Left cardiac atrium (tissue), 4 donors: ENCODE measurements at places on chromosomes 5 and 9.

DNA sequence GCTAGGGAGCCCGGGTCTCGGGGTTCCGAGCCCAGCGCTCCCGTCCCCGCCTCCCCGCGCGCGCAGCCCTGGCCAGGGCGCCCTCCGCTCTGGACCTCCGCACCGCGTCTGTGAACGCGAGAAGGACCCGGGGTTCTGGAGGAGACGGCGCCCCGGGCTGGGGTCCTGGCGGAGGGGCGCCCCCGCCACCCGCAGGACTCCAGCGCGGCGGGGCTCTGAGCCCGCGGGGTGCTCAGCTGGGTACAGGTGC, 431 bp downstream of the TMOD1 start:
- no peak for DNase-seq

- DNase-seq, result peak; percentile 27
Observed at GRCh38 chr5:62093976-62094375, 212.0 kb upstream of the KIF2A start.

DNA sequence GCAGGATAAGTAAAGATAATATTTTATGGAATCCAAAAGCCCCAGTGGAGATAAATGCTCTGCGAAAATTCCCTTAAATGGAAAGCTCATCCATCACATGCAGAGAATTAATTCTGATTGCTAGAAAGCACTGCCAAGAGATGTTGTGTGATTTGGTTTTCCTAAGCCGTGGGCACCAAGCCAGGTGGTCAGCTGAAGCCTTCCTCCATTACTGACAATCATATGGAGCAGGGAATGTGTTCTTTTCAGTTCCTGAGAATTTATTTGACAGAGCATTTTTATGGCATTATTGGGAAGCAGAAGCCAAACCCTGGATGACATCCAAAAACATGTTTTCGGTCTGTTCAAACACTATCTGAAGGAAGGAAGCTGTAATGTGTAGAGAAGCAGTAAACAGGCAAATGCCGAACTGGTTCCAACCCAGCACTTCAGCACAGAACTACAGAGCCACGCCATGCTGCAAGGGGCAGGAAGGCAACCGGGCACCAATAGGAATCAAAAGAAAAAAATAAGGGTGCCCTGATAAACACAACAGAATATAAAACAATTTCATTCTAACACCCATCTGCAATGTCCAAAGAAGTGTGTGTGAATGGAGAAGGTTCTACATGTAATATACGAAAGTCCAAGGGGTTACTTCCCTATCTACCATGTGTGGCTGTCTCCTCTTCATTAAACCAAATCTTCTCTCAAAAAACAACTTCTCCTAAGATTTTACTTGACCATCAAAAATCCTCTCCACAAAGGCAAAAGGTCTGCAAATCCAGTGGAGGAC, 12.3 kb downstream of the ARSB start:
- DNase-seq, result peak; percentile 46

DNA sequence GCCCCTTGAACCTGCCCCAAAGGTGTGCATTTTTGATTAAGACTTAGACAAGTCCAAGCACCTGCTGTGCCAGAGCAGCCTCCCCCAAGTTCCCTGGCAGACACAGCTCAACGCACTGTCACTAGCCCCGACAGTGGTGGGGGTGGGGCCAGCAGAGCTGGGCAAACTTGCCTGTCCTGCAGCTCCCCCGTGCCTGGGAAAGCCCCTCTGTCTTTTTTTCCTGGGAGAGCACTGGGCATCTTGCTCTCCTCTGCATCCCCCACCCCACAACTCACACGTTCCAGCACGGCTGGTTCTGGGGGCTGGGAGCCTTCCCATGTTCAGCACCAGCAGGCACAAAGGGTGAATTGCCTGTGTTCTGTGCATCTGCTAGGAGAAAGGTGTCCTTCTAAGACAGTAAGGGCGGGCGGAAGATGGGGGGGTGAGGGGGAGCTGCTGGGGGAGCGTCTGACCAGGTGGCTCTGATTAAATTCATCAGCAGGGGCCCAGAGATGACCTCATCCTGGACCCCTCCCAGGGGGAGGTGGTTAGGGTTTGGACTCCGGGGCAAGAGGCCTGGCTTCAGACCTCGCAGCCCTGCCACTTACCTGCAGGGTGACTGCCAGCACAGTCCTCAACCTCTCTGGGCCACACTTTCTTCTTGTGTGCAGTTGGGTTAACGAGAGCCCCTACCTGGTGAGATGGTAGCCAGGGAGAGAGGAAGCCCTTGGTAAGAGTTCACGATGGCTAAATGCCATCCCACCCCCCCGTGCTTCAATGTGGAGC, 23.5 kb downstream of the HMCN2 start:
- no peak for DNase-seq

- DNase-seq, result no peak
Observed at GRCh38 chr9:105670315-105670714, 8.1 kb downstream of the TAL2 start.

- no peak for DNase-seq
Observed at GRCh38 chr5:83865579-83865978, 144.9 kb upstream of the HAPLN1 start.

DNA sequence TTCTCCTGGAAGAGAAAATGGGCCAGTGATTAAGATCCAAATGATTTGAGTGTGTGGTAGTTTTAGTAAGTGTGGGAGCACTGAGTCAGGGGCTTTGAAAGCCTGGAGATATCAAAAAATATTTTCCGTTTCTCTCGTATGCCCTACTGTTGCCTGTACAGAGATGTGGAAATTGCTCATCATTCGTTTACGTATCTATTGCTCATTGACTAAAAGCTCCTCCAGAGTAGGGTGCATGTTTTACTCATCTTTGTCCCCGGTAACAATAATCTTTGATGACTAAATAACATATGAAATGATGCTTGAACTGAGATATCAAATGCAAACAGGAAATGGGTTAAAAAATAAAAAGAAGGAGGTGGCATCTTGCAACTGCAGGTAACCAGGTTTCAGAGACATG, 114.2 kb upstream of the FST start:
- no peak for DNase-seq

DNA sequence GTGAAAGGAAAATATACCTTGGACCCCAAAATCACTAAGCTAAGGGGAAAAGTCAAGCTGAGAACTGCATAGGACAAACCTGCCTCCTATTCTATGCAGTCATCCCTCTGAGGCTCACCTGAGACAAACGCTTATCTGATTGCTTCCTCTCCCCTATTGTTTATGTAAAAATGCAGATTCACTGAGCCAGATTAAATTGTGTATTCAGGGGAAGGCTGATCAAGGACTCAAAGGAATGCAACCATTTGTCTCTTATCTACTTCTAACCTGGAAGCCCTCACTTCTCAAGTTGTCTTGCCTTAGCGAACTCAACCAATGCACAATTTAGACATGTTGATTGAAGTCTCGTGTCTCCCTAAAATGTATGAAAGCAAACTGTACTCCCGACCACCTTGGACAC, 13.3 kb downstream of the SPARC start:
- no peak for DNase-seq

DNA sequence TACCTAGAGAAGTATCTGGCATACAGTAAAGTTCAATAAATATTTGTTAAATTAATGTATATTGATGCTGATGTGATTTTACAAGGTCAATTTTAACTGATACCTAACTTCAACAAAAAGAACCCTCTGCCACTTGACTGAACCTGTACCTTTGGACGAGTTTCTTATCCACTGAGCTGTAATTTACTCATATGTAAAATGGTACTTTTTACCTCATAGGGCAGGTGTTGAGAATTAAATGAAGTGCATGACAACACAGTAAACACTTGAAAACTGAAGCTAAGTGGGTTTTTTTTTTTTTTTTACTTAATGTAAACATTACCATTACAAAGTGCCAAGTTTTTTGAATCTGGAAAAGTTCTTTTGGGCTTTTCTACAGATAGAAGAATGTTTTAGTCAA, 15.4 kb downstream of the NIPSNAP3B start:
- DNase-seq, result no peak

DNA sequence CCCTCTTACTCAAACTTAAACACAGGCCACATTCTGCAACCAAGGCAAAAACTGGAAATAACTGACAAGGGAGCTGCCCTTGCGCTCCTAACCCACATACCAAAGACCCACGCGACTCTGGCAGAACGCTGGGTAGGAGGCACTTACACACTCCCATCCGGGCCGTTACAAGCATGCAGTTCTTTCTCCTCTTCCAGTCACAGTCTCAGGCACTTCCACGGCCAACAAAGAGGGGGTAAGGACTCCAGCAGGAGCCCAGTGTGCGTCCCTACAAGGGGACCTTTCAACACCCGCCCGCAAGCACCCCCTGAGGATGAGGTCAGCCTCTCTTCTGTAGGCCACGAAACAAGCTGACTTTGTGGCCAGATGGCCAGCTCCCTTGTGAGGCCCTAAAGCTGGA, 57.4 kb downstream of the SERINC5 start:
- peak; percentile 59 for DNase-seq

- DNase-seq, result peak; percentile 97
Observed at GRCh38 chr9:120868676-120869359, 8.2 kb downstream of the PHF19 start.

GRCh38 chr5:55865831-55866230, 14.7 kb downstream of the IL31RA start:
- no peak for DNase-seq

DNA sequence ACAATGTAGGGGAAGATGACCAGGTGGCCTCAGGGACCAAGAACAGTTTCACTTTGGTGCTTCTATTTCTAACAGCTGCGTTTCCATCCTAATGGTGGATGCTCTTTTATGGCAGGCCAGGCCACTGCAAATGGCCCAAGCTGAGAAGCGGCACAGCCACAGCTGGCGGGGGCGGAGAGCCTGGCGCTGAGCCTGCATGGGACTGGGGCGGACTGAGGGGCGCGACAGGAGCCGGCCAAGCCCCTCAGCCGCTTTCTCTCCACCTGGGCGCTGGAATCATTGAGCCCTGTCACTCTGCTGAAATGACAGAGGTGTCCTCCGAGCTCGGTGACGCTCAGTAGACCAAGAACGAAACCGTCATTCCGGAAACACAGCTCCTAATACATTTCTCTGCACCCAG, 317.3 kb upstream of the PDE4D start:
- DNase-seq, result no peak

GRCh38 chr5:36060420-36060887, 6.2 kb downstream of the UGT3A2 start:
- DNase-seq, result no peak

GRCh38 chr5:23776684-23777083, 269.3 kb downstream of the PRDM9 start:
- no peak for DNase-seq

DNA sequence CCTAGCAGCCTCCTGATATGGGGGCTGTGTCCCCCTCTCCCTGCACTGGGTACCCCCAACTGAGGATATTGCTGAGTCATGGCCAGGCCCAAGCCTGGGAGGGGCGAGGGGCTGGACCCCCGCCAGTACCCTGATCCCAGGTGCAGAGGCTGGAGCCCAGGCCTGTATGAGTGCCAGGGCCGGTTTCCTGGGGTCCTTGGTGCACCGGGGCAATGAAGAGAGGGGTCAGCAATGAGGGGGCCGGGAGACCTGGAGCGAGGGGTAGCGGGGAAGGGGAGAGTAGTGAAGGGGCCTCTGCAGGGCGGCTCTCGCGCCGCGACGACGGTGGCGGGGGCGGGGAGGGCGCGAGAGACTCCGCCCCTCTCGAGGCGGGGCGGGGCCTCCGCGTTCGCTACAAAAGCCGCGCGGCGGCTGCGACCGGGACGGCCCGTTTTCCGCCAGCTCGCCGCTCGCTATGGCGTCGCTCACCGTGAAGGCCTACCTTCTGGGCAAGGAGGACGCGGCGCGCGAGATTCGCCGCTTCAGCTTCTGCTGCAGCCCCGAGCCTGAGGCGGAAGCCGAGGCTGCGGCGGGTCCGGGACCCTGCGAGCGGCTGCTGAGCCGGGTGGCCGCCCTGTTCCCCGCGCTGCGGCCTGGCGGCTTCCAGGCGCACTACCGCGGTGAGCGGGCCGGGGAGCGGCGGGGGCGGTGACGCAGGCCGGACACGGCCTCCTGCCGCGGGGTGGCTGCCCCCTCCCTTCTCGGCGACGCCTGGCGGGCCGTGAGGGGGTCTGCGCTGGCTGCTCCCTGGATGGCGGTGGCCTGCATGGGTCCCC, at the start of gene SQSTM1:
TSS of gene SQSTM1 (plus strand) at position 423 of the 815 bp plus-strand sequence. CDS start at position 455, 32 bp downstream.
- DNase-seq, result peak; percentile 87

DNA sequence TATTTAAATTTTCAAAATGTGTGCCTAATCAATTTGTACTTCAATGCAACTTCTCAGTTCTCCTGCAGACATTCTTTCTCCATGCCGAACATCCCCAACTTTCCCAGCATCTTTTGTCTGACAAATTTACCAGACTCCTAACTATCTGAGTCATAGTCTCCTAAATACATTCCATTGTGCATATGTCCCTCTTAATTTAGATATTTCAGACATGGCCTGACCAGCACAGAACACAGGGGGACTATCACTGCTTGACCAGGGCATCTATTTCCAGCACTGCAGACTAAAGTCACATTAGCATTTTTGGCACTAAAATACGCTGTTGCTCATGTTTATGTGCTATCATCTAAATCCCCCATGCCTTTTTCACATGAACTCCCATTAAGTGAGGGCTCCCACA, 71.9 kb downstream of the ITGA1 start:
- DNase-seq, result no peak

DNA sequence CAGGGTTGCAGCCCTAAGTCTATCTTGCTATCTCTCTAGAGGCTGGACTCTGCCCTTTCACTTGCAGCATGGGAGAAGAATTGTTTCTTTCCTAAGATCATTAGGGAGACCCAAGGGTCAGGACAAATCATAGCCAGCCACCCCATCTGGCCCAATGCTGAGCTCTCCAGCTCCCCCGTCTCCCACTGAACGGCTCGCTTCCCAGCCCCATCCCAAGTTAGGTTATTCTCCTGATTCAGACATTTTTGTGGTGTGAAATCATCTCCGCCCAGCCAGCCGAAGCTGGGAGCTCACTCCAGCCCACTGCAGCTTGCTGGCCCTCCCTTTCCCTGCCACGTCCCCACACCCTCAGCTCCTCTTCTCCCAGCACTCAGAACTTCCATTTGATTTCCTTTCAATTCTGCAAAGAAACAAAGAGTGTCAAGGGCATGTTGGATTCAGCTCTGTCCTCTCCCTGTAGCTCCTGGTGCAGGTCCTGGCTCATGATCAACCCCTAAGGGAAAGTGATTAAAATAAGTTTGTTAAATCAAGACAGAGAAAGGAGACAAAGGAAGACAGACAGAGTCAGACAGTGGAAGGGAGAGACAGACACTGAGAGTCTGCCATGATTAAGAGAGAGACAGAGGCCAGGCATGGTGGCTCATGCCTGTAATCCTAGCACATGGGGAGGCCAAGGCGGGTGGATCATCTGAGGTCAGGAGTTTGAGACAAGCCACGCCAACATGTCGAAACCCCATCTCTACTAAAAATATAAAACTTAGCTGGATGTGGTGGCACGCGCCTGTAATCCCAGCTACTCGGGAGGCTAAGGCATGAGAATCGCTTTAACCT, 12.6 kb upstream of the SPARC start:
- peak; percentile 82 for DNase-seq

DNA sequence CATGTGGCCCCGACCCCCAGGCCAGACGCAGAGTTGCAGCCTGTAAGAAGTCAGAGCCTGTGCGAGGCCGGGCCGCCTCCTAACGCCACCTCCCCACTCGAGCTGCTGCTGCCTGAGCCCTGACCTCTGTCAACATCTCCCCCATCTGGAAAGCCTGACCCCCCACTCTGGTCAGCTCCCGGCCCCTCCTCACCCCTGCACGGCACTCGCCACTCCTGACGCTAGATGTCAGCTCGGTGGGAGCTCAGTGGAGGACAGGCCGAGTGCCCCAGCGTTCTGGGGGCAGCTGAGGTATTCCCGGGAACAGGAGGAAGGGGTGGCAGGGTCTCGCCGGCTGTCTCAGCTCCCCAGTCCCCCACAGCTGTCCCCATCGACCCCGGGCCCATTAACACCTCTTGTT, 19.9 kb downstream of the LHX3 start:
- DNase-seq, result no peak
